ENCODE measurements at places on chromosomes 1 and 21.

DNA sequence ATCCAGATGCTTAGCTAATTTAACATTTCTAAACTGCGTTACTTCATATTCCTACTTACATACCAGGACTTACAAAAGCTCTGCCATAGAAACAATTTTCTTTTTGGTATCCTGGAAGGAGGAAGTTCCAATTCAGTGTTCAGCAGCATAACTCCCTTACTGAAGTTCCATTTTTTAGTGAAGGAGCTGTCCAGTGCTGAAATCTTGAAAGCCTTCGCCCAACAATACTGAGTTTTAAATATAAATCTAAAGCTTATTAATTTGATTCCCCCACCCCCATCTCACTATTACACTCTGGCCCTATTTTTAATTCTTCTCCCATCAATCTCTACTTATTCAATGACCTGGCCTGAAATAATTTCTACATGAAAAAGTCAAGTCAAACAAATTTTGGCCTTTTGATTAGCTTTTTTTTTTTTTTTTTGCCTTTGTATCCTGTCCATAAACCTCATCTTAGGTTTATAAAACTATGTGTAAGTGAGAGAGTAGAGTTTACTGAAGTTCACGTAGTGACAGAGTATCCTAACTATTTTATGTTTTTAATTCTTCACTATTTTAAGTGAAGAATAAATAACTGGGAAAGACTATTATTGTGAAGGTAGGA, 323.0 kb upstream of the PLD5 start:
- DNase-seq = no peak

GRCh38 chr21:18877917-18878316, 474.3 kb upstream of the TMPRSS15 start:
- DNase-seq = no peak

GRCh38 chr1:150061632-150062101, 5.9 kb upstream of the VPS45 start:
- no peak for DNase-seq

GRCh38 chr1:64183395-64184002, 19.9 kb upstream of the UBE2U start:
- no peak for DNase-seq

GRCh38 chr1:151524736-151525135, 13.5 kb downstream of the CGN start:
- no peak for DNase-seq

- no peak for DNase-seq
Observed at GRCh38 chr21:34077888-34078287, 4.5 kb downstream of the MRPS6 start.

Measured in activated T-cell treated with anti-CD3 and anti-CD28 coated beads, Interleukin-2, amount 50 U/mL, for 48 hours (primary cell).